Stimulated activated CD8-positive, alpha-beta memory T cell treated with anti-CD3 and anti-CD28 coated beads, Interleukin-15, amount 100 ng/mL, for 48 hours (primary cell): ENCODE measurements at places on chromosomes 1 and 21.

- DNase-seq, result no peak
These were observed 211.1 kb upstream of the C21orf91 start for GRCh38 chr21:18030248-18030647.

DNA sequence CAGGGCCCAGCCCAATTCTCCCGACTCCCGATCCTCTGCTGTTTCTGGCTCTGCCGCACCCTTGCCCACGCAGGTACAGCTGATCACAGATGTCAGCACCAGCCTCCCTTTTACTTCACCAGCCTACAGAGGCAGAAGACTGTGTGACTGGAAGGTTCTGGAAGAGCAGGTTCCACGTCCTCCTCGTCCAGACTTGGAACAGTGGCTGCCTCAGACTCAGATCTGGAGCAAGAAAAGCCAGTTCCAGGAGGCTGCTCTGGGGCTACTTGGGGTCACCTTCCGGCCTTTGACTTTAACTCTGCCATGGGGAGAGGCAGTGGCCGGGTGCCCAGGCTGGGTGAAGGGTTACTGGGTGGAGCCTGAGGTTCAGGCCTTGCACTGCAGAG, 16.1 kb upstream of the KLHDC7A start:
- no peak for DNase-seq

DNA sequence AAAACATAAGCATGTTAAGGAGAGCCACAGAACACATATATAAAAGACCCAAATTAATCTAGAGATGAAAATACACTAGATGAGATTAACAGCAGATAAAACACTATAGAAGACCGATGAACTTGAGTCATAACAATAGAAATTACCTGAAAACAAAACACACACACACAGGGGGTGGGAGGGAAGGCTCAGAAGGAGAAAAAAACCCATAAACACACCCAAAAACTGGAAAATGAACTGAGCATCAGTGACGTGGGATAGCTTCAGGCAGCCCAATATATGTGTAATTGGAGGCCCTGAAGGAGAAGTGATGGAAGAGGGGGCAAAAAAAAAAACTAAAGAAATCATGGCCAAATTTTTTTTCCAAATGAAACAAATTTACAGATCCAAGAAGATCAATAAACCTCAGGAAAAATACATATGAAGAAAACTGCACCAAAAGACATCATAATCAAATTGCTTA, 11.4 kb downstream of the ALDH9A1 start:
- DNase-seq, result no peak

GRCh38 chr1:192158181-192158580, at the start of gene RGS18:
Gene RGS18, plus strand, starts transcription at chr1:192158462. Its CDS starts 176 bp downstream, at chr1:192158638.
- DNase-seq, result no peak
